NCI-H460 (cell line): ENCODE measurements at places on chromosomes 6 and 20.
A peak's percentile ranks its signal among the peaks of the same experiment; 100 is the strongest.

- DNase-seq = no peak
Measured at GRCh38 chr6:129621252-129621651, 88.7 kb downstream of the ARHGAP18 start.

GRCh38 chr6:11230158-11231107, 2.0 kb downstream of the NEDD9 start:
- DNase-seq = no peak

DNA sequence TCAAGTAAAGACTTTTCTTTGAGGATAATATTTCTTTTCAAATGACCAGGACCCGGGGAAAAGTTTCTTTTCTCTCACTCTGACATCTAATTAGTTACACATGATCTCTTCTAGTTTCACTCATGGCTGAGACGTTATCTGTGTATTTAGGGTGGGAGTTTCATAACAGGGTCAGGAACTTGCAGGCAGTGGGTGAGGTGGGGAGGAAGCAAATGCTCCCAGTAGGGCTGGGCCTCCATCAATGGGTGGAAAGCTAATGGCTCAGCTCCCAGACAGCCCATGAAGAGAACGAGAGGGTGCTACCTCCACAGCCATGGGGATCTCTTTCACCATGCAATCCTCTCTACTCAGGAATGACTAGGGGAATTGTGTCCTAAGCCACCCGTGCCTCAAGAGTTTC, 119.3 kb downstream of the F13A1 start:
- DNase-seq = no peak

DNA sequence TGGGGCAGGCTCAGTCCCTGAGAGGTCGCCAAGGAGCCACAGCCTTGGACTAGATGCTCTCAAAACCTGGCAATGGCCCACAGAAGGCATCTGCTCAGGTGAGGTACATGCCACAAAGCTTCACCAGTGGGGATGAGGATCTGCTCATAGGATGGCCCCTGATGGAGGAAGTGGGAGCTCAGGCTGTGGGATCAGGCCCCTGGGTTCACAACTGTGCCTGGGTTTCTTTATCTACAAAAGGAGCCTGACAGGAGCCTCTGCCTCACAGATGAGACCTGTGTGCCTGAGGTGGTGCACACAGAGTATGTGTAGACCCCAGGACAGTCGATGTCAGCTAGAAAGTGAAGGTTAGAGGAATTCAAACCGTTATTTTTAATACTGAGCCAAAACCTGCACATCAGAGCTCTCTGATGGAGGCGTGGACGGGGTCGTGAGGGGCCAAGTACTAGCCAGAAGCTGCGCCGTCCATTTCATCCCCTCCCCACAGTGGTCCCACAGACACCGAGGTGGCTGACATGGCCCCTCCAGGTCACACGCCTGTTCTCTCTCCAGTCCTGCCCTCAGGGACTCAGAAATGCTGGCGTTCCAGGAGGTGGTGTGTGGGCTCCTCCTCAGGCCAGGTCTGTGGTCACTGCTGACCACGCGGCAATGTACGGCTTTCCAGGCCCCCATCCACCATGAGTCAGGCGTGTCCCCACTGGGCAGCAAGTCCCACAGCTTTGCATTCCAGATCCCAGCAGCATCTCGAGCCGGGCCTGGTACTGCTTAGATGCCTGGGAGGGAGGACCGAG, 33.3 kb downstream of the NTSR1 start:
- DNase-seq = no peak

DNA sequence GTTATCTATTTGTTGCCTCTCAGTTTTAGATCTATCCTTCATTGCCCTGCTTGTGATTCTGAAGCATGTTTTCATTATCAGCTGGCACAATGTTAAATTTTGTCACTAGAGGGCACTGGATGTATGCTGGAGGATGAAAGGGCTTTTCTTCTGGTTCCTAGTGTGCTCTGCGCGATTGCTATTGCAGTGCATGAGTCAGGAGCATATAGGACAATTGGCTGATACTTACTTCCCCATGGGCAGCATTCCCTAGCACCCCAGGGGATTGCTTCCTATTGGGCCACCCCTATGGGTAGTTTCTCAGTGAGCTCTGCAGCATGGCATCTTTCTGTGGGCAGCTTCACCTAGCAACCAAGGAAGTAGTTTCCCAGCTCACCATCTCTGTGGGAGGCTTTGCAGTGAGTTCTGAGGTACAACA, 280.3 kb upstream of the SYNCRIP start:
- peak; percentile 23 for DNase-seq

DNA sequence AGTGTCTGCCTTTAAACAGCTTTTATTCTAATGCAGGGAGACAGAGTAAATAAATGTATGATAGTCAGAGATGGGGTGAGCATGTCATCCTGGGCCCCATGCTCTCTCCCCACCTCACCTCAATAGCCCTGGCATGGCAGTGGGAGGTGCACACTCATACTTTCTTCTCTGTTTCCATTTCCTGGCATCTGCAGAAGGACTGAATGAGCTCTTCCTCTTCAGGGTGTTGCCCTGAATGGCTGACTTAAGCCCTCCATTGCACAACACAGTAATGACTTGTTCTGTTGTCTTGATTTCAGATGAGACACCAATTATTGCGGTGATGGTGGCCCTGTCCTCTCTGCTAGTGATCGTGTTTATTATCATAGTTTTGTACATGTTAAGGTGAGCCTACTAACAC, 57.0 kb upstream of the GNRH2 start:
- no peak for DNase-seq

- no peak for DNase-seq
Measured at GRCh38 chr6:90413867-90414266, 117.2 kb upstream of the BACH2 start.

GRCh38 chr6:5130135-5130866, 45.2 kb downstream of the PPP1R3G start:
- DNase-seq = no peak

DNA sequence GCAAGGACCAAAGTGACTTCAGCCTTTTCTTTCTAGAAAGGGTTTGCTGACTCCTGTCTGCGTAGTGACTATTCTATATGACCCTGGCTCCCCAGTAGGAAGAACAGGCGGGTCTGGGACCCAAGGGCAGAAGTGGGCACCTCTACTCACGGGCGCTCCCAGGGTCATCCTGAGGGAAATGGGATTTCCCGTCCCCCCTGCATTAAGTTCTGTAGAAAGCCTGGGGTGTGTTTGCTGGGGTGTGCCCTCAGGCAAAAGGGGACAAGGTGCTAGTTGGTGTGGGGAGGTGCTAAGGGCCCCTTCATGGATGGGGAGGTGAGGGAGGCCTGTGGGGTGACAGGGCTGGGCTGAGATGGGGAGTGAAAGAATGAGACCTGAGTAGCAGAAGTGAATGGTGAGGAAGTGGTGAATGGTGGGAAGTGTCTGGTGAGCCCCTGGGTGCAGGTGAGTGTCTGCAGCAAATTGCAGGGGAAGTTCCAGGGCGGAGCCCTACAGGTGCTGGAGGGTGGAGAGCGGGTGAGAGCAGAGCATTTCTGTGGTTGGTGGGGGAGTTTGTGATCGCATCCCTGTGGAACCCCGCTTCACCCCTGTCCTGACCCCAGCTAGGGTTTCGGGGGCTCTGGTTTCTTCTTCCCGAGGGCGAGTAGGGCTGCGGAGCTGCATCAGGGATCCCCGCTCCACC, 21.1 kb downstream of the RAET1L start:
- DNase-seq = no peak

DNA sequence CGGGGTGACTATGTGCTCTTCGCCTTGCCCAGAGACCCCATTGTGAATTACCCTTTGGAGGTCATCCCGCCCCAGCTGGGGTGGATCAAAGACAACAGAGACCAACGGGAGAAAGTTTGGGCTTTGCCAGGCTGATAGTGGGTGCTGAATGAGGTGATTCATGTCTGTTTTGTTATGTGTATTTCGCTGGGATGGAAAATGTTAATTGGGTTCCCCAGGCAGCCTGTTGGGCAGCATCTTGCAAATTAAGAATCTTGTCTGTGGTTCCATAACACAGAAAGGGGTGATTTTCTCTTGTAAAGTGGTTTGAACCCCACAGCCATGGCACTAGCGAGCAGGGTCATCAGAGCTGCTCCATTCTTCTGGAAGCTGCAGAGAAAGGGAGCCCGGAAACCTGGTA, 63.1 kb upstream of the UNC93A start:
- no peak for DNase-seq

DNA sequence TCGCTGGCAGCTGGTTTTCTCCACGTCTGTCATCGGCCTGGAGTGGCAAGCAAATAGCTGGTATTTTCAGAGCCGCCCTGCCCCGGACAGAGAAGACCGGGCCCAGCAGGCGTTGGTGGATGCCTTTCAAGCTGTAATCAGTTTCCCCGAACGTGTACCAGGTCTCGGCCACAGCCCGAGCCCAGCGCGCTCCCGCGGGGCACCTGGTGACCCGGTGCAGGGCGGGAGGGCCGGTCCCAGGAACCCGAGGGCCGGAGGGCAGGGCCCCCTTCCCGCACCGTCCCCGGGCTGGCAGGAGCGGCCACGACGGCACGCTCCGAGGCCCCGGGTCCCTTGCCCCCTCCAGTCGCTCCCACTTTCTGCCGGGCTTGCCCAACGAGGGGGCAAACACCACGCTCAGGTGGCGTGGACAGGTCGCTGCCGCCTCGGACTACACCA, 348 bp upstream of the PYGB start:
- DNase-seq = no peak

GRCh38 chr20:48875914-48876240, 45.6 kb upstream of the ARFGEF2 start:
- no peak for DNase-seq

DNA sequence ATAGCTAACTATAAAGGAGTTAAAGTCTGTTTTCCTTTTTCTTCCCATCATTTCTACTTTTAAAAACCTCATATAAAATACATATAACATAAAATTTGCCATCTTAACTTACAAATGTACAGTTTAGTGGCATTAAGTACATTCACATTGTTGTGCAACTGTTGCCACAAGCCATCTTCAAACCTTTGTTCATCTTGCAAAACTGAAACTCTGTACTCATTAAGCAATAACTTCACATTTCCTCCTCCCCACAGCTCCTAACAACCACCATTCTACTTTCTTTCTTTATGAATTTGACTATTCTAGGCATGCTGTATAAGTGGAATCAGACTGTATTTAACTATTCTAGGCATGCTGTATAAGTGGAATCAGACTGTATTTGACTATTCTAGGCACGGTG, 4.5 kb downstream of the CCDC170 start:
- no peak for DNase-seq
